Fibroblast of lung (primary cell): ENCODE measurements at places on chromosomes 4 and X.

DNA sequence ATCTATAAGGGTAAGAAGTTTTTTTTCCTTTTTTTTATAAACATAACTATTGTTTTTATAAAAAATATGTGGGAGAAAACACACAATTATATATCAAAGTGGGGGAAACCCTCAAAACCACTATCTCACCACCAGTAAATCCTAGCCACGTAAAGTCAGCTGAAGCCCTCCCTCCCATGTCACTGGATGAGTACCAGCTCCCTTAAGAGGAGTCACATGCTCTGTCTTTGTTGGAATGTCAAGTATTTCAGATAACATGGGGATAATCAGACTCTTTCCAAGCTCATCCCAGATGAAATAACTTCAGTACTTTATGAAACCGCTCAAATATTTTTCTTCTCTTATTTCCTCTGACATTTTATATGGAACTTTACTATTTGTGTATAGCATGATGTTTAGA is 2.4 kb downstream of the MYOZ2 start:
- DNase-seq = peak; percentile 55

DNA sequence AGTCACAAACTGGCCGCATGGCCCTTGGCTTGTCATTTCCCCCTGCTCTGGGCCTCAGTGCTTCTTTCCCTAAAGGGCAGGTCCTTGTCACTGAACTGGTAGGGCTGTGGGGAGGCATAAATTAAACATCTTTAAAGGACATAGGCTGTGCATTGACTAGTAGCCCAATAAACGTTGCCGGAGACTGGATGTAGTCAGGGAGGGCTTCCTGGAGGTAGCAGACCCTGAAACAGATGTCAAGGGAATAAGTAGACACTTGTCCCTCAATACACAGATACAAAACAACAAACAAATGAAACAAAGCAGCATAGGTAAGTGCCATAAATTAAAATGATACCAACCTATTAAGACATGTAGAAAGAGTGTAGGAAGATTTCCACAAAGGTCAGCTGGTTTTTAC is 71.8 kb upstream of the PSAPL1 start:
- no peak for DNase-seq

DNA sequence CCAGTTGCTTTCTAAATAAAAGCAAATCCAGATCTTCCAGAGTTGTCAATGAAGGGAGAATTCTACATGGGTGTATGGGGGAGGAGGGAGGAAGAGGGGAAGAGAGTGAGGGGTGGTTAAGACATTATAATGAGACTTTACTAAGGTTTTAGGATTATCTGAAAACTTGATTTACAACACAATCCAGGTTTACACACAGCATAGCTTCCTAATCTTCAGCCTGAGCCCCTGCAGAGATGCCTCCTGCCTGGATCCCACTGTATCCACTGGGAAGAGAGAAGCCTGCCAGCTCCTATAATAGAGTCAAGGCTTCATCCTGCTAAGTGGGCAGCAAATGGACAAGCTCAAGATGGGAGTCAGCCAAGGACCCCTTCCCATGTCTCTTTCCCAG is 85.6 kb upstream of the KIT start:
- DNase-seq = no peak

GRCh38 chr4:129378364-129378763 is 282.4 kb downstream of the C4orf33 start:
- DNase-seq = no peak

DNA sequence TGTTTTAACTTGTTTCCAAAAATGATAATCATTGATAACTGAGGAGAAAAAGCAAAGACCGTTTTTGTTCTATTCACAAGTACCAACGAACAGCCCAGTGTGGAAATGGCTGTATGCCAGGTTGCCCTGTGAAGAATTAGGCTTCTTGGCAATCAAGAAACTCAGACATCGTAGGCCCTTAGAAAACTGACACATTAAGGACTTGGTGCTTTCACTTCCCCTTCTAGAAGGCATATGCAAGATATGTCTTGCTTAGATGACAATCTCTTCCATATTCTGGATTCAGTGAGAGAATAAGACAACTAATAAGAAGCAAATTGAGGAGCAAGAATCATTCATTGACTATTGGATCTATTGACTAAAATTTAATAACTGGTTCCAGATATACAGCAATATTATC is 56.6 kb downstream of the ANAPC10 start:
- DNase-seq = no peak

DNA sequence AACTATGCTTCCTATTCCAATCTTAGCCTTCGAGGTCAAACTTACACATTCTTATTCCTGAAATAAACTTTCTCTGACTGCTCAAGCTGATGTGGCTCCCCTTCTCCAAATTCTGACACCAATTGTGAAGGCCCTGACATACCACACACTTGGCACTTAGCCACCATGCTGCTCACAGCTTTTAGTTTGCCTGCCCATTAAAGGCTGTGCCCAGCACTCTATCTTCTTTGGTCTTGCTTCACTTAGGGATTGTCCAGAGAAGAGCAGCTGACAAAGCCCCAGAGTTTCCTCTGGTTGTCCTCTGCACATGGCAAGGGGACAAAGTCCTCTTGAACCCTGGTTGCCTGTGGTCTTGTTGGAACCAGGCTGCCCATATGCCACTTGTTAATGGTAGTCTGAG is 126.1 kb downstream of the ARHGEF9 start:
- DNase-seq = no peak
